ENCODE measurements at places on chromosomes 5 and 9. TPM values are rescaled to one million over a fixed set of nuclear protein-coding genes. Genes with fewer than 3 reads are reported as not detected.

DNA sequence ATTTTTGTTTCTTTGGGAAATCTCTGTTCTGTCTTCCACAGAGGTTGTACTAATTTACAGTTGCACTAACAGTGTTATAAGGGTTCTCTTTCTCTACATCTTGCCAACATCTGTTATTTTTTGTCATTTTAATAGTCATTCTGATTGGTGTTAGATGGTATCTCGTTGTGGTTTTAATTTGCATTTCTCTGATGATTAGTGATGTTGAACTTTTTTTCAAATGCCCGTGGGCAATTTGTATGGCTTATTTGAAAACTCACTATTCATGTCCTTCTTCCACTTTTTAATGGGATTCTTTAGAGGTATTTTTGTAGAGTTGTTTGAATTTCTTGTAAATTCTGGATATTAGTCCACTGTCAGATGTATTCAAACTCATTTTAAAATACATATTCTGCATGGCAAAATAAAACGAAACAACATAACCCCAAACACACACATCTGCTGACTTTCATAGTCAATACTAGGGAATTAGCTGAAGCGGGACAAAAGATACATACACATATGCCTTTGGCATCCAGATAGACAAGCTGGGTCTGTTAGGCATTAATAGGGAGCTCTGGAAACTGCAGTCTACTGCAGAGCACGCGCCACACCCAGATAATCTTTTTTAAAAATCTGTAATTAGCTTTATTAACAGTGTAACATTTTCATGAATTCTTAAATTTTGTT lies 5.8 kb upstream of the SPATA31C2 start:
- H3K36me3 ChIP-seq, result no peaks in the 10 kb centered on the region
- H3K4me1 ChIP-seq, result no peaks in the 10 kb centered on the region
- peaks cover 13% of the 10 kb centered on the region for H3K27me3 ChIP-seq
- no peak overlapping the region for H3K27ac ChIP-seq

DNA sequence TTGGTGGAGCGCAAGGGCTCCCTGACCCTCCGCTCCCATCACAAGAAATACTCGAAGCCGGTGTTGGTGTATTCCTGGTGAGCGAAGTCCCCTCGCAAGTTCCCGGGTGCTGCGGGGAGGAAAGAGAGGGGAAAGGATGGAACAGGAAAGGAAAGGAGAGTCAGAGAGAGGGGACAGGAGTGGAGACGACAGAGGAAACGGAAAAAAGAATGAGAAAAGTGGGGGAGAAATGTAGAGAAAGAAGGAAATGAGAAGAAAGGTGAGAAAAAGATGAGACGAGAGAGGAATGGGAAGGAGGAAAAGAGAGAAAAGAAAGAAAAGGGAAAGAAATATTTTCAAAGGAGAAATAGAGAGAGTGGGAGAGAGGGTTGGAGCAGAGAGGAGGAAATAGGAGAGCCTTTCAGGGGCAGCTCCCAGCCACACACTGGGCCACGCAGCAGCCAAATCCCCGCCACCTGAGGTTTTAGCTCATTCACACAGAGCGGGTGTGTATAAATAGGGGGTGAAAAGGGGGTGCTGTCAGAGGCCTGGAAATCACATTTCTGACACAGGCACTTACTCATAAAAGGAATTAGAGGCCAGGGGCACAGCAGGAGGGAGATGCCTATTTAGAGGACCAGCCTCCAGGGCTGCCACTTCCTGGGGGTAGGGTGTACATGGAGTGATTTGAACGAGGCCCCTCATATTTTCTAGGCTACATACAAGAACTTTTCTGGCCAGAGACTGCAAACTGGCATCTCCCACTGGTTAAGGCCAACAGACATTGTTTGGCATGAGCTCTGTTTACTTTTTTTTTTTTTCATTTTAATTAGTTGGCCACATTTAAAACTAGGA lies 555 bp downstream of the CFAP95 start:
- H3K27ac ChIP-seq, result no peak overlapping the region
- peak overlapping the region; percentile 88 for H3K4me3 ChIP-seq
- peak; percentile 50 for DNase-seq
- H3K27me3 ChIP-seq, result no peaks in the 10 kb centered on the region

Gene TMEM141
- 367 TPM for total RNA-seq

Gene LCN9
- total RNA-seq, result 10.4 TPM

GRCh38 chr9:135163023-135163780 lies 75.7 kb downstream of the OLFM1 start:
- H3K4me1 ChIP-seq, result no peaks in the 10 kb centered on the region
- no peak overlapping the region for H3K27ac ChIP-seq
- H3K36me3 ChIP-seq, result no peaks in the 10 kb centered on the region
- H3K4me3 ChIP-seq, result no peak overlapping the region

DNA sequence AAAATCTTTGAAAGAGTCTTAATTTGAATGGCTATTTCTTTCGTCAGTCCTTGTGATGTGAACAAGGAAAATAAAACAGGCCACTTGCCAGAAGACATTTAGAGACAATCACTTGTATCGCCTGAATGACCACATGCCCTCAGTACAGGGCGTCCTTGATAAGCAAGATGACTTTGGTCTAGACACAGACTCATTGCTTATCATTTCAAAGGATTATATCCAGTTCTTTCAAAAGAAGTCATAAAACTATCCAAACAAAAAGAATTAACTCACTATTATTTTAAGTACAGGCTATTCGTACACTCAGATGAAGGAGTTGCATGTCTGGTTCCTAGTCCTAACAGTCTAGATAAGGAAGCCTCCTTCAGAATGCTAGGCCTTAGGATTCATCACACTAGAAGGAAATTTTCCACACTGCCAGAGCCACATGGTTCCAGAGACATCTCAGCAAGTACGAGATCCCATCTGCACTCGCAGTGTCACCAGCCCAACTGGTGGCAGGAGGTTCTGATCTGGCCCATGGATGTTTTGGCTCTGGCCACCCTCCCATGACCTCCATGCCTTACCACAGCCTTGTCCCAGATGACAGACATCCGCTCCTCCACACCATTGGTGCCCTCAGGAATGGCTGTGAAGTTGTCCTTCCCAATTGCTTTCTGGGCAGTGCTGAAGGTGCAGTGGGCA lies 109.6 kb downstream of the DPYSL3 start:
- no peaks in the 10 kb centered on the region for H3K4me1 ChIP-seq
- no peaks in the 10 kb centered on the region for H3K27me3 ChIP-seq
- H3K27ac ChIP-seq, result no peak overlapping the region

GRCh38 chr5:31657315-31657979 lies 18.5 kb downstream of the PDZD2 start:
- no peak overlapping the region for H3K4me3 ChIP-seq
- no peaks in the 10 kb centered on the region for H3K27me3 ChIP-seq
- no peaks in the 10 kb centered on the region for H3K36me3 ChIP-seq
- no peak overlapping the region for H3K27ac ChIP-seq

Measured in endodermal cell (in vitro differentiated cells).